NCI-H526 treated with DMSO at 0.1 percent for 48 hours (cell line): ENCODE measurements at places on chromosomes 3 and 15.

- no peak for DNase-seq
These were observed 598.7 kb upstream of the TGFBR2 start for GRCh38 chr3:30007668-30008067.

DNA sequence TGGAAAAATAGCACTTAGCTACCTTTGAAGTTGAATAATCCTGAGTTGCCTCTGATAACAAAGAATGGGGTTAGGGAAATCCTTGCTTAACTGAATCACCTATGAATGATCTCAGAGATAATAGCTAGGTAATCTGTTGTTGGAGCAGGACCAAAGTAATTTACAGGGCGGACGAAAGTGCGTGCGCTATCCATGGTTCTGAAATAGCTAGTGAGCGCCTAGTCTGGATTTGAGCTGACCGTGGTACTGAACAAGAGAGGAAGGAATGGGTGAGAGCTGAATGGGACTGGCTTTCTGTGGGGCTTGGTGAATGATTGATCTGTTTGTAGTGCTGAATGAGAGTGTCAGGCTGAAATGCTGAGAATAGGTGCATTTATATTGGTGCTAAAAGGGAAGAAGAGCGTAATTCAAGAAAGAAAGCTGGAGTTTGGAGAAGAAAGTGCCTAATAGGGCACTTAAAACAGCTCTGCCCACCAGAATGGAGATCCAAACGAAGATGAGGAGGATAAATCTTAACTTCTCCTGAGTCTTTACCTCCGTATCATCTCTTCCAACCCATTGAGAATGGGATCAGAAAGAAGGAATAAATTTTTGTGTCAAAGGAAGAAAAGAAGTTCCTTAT lies 10.1 kb downstream of the SCN10A start:
- no peak for DNase-seq

DNA sequence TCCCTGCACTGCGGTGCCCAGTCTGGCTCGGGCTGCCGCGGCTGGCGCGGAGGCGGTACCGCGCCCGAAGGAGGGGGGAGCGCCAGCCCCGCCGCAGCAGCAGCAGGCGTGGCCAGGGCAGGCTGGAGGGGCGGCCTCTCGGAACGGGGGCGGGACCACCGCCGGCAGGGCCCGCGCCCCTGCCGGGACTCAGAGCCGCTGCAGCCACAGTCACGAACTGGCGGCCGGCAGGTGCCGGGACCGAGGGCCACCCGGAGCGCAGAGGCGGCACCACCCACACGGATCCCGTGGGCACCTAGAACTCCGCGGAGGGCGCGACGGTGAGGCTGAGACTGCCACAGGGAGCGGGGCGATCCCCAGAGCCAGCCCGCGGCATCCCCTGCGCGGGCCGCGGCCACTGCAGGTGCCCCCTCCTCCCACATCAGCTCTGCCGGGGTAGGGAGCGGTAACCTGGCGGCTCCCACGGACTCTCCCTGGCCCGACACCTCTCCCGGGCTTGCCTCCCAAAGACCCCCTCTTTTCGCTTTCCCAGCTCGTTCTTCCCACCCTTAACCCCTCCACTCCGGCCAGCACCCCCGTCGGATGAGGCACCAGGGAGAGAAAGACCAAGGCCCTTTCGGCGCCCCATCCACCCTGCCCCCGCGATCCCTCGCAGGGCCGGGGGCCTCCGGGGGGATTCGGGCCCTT lies at the start of gene VWA5B2:
VWA5B2 (plus strand) TSS at position 192 of the 687 bp plus-strand sequence. CDS start 944 bp downstream, outside the sequence.
- peak; percentile 64 for DNase-seq

- DNase-seq = no peak
These were observed 87.2 kb upstream of the SLC4A7 start for GRCh38 chr3:27571345-27571744.

DNA sequence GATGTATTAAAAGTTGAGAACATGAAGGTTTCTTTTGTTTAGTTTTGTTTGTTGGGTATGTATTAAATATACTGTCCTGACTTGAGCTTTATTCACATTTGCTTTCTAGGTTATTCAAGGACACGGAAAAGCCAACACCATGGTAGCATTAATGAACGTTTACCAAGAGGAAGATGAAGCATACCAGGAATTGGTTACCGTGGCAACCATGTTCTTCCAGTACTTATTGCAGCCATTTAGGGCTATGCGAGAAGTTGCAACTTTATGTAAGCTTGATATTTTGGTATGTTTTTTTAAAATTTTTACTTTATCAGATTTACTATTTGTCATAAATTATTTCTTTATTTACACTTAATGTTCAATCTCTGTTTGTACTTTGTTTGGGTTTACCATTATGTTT lies 3.6 kb downstream of the WHAMM start:
- DNase-seq = no peak

- no peak for DNase-seq
These were observed 104.3 kb upstream of the TSC22D2 start for GRCh38 chr3:150303768-150304167.

DNA sequence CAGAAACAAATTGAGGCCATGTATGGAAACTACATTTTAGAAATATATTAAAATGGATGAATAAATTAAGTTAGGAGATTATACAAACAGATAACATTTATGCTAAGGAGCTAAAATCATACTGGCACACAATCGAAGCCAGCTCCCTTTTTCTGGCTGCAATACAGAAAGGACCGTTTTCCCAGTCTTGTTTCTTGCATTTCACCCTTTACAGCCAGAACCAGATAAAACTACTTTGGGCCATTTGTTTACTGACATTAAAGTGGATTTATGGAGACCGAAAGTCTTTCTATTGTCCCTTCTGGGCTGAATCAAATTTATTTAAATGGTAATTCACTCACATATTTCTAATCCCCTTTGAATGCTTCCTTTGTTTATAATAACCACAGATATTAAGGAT lies 50.1 kb upstream of the CNTN3 start:
- no peak for DNase-seq

DNA sequence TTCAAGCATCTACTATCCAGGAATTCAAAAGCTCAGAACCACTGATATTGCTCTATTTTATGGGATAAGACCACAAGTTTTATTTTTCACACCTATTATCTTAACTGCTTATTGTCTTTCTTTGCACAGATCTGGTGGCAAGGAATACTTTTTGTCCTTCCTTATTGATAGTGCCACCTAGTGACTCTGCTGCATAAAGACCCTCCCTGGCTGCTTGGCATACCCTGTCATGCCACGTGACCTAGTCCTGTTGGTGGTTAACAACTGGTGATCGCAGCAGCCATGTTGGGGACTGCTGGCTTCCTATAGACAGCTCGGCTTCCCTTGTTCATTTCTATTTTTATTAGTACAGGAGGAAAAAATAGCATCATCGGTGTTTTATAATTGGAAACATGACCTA lies 236.3 kb downstream of the MEX3B start:
- peak; percentile 51 for DNase-seq

DNA sequence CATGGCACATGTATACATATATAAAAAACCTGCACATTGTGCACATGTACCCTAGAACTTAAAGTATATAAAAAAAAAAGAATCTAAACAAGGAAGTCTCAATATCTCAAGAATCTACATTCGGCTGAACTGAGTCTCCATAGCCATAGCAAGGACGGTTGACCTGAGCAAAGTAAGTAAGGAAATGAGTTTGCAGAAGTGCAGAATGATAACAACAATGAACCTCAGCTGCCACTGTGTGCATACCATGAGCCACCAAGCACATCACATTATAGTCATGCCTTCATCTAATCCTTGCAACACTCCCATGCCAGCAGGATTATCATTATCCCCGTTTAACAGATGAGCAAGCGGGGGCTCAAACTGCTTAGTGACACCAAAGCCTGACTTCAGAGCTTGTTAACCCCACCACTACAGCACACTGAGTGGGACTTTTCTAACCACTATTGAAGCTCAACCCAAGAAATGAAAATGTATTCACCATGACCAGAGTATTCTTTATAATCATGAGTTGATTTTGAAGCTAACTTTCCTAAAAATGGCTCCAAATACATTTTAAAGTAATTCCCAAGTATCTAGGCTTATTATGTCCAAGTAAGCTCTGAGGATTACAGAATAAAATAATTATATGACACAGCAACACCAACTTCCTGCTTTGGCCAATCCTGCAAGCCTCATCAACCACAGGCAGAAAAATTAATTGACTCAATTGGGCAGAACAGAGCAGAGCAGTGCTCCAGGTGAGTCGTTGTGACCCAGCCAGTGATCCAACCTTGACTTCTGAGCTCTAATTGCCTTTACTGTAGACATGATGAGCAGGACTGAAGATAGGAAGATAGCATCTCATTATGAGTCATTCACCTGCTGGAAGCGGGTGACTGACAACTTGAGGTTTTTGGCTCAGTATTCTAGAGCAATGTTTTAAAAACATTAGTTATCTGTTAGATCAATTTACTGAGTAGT lies 47.3 kb upstream of the IL12A start:
- no peak for DNase-seq

DNA sequence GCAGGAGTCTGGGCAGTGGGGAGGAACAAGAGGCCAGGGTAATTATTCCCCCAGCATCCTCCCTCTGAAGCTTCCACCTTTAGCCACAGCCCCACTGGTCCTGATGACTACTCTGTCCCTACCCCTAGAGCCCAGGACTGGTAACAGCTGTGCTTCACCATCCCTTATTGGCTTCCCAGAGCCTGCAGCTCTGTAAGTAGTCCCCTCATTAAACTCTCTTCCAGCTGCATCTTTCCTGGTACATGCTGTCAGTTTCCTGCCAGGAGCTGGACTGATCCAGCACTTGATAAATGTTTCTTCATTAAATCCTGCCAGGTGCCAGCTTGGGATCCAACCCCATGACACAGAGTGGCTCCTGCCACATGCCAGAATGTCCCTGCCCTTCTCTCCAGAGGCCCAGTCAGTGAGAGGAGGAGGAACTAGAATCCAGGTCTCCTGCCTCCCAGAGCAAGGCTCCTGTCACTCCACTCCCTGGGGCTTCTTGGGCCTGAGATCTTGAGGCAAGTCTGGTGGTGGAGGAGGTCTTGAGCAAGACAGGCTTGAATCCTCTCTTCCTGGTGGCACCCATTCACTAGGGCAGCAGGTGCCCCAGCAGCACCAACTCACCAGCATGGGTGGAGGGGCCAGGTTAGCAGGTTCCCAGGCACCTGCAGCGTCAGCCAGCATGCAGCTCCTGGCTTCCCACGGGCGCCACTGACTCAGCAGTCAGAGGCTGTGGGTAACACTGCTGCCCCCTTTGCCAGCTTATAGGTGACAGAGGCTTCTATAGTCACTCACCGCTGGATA lies 27.6 kb downstream of the FBXW12 start:
- DNase-seq = no peak

GRCh38 chr3:129888771-129889170 lies 4.7 kb downstream of the TMCC1 start:
- DNase-seq = no peak

- DNase-seq = no peak
These were observed 397.1 kb upstream of the KCNMB2 start for GRCh38 chr3:178139116-178139515.
